Activated CD4-positive, alpha-beta T cell treated with anti-CD3 and anti-CD28 coated beads, Interleukin-2, amount 50 U/mL, for 24 hours (primary cell): ENCODE measurements at places on chromosomes 13 and 19.

GRCh38 chr13:74067818-74068217 is 66.4 kb downstream of the KLF12 start:
- DNase-seq, result no peak

DNA sequence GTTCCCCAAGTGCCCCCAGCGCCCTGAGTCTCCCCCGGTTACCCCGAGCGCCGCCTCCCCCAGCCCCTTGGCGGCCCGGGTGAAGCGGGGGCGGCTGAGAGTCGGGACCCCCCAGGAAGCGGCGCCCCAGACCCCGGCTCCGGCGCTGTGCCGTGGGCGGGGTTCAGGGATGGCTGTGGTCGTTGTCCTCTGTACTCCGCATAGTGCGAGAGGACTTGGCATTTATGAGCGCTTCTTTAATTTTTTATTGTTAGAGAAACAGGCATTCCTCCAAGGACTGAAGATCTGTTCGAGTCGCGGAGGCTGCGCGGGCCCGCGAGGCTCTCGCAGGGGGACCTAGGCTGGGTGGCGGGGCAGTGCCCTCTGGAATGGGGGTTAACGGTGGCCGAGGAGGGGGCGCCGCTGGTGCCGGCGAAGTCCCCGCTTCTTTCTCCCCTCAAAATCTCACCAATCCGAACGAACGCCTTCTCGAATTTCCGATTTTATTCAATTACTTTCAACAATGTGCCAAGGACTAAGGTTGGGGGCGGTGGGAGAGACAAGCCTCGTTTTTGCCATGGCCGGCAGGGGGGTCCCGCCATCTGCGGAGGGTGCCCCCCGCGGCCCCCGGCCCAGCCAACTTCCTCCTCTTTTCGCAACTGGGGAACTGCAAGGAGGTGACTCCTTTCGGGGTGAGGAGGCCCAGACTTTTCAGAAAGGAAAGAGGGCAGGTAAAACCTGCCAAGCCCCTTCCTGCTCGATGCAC is 596 bp upstream of the GJB2 start:
- no peak for DNase-seq

GRCh38 chr13:110644892-110645521 is 29.7 kb downstream of the NAXD start:
- DNase-seq, result no peak

DNA sequence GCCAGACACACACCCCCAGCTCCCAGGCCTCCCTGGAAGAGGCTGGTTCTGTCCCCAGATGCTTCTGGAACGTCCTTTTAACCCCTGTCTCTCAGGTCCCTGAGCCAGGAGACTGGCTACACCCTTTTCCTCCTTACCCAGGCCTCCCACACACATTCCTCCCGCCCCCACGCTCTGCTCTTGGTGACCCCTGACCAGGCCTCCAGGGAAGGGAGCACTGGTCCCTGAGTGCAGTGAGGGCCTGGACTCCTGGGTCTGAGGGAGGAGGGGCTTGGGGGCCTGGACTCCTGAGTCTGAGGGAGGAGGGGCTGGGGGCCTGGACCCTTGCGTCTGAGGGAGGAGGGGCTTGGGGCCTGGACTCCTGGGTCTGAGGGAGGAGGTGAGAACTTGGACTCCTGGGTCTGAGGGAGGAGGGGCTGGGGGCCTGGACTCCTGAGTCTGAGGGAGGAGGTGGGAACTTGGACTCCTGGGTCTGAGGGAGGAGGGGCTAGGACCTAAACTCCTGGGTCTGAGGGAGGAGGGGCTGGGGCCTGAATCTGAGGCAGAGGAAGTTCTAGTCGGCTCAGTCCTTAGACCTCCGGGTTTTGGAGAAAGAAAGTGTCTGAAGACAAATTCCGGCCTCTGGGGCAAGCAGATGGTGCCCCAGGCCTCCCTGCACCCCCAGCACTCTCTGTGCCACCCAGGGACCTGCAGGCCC is 527 bp downstream of the KLK6 start:
- DNase-seq, result no peak

DNA sequence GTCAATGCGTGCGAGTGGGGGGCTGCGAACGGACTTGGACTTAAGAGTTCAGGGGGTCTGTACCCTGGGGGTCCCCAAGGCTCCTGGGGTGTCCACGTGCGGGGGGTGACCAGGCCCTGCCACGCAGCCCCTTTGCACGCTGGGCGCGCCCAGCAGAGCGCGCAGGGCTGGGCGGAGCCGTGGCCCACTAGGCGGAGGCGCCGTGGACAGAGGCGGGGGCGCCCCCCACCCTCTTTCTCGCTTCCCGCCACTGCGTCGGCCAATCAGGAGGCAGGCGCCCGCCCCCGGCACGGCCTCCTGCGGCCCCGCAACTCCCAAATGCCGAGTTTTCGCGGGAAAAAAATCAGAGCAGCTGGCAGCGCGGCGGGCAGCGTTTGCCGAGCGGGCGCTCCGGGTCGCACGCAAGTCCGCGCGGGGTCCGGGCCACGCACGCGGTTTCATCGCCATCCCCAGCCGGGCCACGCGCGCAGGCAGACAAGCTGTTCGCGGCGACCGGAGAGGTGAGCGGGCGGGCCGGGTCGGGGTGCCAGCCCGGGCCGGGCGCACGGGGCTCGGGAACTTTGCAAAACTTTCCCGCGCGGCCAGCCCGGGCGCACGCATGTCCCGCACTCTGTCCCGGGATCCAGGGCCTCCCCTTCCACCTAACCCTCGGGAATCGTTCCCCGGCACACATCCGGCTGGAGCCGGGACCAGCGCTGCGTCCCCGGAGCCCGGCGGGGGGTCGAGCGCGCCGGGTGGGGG is at the start of gene UHRF1:
Gene UHRF1, plus strand, starts transcription at position 346 of the 741 bp plus-strand sequence. CDS start 1,385 bp downstream, outside the sequence.
- peak; percentile 69 for DNase-seq

- no peak for DNase-seq
Measured at GRCh38 chr19:38389957-38390924, 1.7 kb downstream of the SPRED3 start.

DNA sequence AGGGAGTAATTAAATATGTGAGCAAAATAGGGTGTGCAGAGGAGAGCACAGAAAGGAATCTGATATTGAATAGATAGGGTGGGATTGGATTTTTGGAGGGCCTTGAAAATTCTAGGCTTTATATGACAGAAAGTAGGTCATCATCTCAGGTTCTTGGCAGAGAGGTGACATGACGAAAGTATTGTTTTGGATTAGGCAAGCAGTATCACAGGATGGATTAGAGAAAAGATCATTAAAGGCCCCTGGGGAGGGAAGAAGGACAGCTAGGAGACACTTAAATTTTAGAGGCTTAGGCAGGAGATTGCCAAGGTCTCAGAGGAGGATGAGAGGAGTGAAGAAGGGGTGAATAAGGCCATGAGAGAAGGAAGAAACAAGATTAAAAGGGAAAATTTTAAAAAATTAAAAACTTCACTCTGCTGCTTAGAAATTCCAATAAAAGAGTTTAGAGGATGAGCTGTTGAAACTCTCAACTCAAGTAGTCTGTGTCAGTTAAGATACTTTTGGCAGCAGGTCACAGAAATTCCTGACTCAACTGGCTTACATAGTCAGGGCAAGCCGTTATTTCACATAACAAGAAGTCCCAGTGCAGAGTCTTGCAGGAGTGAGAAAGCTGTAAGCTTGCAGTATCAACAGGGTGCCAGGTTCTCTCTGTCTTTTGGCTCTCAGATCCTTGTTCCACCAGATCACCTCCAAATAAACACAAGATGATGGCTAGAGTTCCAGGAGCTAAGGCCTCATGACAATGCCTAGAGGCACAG is 8.8 kb downstream of the GPC6 start:
- no peak for DNase-seq

GRCh38 chr13:101514695-101515275 is 62.3 kb downstream of the ITGBL1 start:
- DNase-seq, result no peak

DNA sequence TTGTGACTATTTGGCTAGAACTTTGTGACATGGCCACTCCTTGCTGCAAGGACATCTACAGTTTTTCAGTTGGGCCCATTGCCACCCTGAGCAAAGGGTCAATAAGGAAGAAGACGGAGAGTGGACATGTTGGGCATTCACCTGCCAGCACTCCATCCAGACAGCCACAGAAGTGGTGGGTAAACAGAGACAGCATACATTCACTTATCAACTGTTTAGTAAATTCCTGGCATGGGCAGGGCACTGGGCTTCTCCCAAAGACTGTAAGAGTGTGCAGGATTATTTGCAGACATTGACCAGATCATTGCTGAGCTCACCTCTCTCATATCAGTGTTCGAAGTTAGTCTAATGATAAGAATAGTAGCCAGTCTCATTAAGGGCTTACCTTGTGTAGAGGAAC is 29.2 kb downstream of the SIPA1L3 start:
- no peak for DNase-seq

DNA sequence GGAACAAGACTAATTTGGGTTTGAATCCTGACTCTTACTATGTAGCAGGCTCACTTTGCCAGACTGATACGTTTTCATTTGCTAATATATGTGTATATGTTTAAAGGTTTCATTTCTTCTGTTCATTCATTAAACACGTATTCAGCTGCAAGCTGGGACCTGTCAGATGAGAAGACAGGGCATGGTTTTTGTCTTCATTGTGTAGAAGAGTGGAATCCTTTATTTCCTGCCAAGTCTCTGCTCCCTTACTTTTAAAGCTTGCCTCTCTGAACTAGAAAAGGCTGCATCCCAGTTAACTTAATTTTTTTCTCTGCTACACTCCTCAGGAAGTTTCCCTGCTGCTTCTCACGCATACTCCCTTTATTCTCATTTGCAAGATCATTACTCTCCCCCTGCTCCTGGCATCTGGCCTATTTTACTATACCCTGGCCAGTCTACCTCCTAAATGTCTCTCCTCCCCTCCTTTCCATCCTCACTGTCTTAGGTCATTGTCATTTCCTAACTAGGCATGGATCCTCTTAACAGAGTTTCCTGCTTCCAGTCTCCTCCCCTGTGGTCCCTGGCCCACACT is 141.0 kb upstream of the TMTC4 start:
- DNase-seq, result no peak

DNA sequence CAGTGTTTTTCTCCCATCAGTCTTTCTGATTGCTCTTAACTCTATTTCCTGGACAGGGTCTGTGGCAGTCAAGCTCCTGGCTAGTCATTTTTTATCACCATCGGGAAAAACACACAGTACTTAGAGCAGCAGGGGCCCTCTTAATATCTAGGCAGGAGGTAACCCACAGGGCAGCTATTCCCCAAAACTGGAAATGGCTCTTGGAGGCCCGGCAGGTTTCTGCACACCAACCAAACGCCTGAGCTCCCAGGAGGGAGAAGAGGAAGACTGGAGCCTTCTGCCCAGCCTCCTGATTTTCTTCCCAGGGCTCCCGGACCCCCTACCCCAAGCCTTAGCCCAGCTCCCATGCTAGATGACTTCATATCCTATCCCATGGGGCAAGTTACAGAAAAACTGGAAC is 49.3 kb upstream of the VSTM2B start:
- no peak for DNase-seq

DNA sequence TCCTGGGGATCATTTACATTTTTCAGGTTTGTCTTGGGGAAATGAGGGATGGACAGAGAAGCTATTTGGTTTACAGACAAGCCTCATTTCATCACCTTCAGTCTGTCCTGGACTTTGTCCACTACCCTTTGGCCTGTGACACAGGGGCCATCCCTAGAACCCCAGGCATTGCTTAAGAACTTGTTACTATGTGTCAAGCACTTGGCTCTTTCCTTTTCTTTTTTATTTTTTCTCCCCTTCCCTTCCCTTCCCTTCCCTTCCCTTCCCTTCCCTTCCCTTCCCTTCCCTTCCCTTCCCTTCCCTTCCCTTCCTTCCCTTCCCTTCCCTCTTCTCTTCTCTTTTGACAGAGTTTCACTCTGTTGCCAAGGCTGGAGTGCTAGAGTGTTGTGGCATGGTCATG is 253.1 kb downstream of the OLFM4 start:
- DNase-seq, result no peak

DNA sequence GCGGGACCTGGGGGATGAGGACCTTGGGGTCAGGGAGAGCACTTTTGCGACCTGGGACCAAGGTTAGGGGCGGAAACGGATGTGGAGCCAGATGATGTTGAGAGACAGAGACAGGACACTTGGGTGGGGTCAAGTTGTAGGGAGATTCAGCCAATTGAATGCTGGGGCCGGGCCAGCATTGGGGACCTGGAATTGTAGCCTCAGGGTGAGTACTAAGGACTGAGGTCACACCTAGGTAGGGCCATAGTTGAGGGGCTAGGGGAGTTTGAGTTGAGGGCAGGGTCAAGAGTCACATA is 1.2 kb downstream of the ALKBH7 start:
- no peak for DNase-seq

GRCh38 chr13:98454389-98454881 is 122.5 kb downstream of the STK24 start:
- no peak for DNase-seq

DNA sequence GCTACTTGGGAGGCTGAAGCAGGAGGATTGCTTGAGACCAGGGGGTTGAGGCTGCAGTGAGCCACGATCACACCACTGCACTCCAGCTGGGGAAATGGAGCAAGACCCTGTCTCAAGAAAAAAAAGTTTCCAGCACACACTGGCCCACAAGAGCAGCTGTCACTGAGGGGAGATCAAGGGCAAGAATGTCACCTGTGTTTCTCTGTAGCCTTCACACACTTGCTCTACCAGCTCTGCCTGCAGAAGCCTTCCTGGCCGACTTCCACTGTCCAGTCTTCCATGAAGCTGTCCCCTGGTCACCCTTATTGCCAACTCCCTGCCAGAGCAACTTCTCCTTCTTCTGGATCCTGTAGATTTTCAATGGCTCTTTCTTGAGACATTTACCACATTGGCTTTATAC is 158.0 kb downstream of the KCTD15 start:
- DNase-seq, result no peak

- no peak for DNase-seq
Measured at GRCh38 chr13:102881819-102882686, 36.2 kb downstream of the ERCC5 start.

DNA sequence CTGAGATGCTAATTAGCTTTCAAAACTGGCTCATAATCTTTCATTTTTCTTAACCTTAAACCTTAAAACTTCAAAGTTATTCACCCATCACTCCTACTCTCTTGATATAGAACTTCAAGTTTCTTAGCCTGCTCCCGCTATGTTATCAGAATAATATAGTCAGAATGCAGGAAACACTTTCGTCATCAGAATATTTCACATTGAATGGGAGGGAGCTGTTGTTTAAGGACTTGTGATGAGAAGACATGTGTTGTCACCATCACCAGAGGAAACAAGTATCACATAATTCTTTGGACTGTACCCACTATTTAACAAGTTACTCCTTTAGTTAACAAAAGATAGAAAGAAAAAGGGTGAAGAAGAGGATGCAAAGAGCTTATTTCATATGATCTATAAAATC is 65.0 kb upstream of the FNDC3A start:
- DNase-seq, result no peak

GRCh38 chr13:23741879-23742510 is 147.2 kb downstream of the MIPEP start:
- DNase-seq, result no peak

GRCh38 chr19:51470966-51471365 is 7.4 kb upstream of the CEACAM18 start:
- DNase-seq, result no peak
